ENCODE measurements at places on chromosomes 12 and 14.

DNA sequence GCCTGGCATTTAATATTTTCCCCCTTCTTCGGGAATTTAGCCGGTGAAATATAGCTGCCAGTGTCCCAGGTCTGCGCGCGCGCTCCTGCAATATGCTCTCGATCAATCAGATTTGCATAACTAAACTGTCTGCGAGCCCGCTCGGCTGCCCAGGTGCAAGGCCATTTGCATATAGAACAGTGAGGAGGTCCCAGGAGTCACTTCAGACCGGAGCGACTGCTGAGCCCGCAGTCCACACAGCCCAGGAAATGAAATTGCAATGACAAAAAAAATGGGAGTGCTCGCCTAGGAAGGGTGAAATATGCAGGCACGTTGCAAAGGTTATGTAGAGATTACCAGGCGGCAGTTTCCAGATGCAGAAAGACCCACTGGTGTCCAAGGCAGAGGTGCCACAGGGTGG lies 228.5 kb downstream of the VRK1 start:
- no peak for DNase-seq

DNA sequence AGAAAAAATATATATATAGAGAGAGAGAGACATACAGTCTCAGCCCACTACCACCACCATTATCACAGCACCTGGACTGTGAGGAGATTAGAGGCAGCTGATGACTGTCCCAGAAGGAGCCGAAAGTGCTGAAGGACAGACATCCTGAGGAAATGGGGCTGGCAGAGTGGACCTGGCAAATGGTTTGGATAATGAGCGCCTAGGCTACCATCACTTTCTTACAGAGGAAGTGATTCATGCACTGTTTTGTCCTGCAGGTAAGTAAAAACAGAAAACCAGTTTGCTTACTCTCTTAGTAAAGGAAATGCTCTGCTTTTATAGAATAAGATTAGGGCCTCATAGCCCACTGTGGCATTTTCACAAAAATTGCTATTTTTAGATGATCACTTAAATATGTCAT lies 28.6 kb upstream of the DNM1L start:
- no peak for DNase-seq

DNA sequence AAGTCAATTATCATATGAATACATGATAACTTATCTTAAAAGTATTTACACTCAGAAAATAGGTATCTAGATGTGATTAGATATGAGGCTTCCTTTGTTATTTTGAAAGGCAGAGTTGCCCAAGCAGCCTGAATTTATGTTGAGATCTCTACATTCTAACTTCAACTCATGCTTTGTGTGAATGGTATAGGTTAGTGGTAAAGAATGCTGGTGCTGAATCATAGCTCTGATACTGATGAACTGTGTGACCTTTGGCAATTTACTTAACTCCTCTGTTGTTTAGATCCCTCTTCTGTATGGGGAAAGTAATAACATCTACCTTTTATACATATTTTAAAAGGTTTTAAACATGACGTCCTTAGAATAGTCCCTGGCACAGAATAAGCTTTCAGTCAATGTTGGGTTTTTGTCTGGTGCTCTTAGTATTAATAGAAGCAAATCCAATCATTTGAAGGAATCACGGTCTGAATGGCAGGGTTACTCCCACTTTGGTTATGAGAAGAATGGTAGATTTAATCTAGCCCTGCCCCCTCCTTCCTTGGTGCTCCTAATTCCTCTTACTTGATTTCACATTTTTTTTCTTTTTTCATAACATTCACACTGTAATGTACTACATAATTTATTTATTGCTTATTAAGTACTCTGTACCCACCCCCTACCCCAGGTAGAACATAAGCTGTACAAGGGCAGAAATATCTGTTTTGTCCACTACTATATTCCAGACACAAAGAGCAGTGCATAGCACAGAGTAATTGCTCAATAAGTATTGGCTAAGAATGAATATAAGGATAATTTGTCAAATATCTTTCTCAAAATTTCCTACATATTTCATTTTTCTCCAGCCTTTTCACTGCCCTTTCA lies 203.3 kb upstream of the KRR1 start:
- no peak for DNase-seq

- peak; percentile 60 for DNase-seq
Observed at GRCh38 chr12:124053851-124054250, 80.8 kb downstream of the ZNF664 start.

DNA sequence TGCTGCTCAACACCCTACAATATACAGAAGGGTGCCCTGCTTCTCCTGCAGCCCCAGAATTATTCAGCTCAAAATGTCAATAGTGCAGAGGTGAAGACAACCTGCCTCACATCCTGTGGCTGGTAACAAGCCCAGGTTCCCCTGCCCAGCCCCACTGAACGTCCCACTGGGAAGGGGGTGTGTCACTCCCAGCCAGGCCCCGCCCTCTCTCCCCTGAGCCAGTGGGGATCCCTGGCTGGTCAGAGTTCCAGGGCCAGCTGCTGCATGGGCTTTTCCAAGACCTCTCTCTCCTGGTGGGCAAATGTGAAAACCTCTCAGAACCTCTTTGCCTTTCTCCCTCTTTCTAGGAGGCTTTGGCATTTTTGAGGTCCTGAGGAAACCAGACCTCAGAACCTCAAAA lies 13.7 kb upstream of the LHX5 start:
- DNase-seq, result no peak

DNA sequence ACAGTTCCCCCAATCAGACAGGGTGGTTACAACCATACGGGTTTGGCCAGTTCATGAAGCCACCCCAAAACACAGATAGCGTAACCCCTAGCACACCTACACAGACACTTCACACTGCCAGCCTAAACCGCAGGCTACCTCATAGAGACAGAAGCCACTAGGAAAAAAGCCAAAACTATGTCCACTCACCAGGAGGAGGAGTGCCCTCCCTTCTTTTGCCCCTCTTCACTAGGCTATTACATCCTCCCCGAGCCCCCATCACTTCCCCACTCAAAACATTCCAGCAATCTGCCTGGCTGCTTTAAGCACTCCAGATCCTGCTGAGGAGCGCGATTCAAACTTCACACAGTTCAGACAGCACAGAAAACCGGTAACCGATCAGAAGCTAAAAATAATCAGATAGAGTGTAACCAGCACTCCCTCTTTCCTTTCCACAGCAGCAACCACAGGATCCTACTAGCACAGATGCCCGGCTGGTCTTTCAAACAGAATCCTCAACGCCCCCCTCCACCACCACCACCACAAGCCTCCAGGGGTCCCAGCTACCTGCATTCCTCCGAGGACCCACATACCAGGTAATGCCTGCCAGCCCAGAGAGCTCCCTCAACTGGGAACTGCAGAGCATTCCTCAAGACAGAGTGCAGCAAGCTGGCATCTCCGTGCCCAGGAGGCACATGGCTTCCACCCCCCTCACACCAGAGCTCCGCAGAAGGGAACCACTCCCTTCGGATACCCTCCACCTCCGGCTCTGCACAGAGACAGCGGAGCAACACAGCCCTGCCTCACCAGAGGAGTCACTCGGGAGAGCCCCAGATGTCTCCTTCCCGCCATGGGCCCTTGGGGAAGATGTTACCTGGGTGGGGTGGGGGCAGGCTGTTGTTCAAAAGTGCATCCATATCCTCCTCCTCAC lies 1.5 kb downstream of the CHD4 start:
- no peak for DNase-seq

- no peak for DNase-seq
Observed at GRCh38 chr14:99698236-99698635, 14.1 kb downstream of the CYP46A1 start.

DNA sequence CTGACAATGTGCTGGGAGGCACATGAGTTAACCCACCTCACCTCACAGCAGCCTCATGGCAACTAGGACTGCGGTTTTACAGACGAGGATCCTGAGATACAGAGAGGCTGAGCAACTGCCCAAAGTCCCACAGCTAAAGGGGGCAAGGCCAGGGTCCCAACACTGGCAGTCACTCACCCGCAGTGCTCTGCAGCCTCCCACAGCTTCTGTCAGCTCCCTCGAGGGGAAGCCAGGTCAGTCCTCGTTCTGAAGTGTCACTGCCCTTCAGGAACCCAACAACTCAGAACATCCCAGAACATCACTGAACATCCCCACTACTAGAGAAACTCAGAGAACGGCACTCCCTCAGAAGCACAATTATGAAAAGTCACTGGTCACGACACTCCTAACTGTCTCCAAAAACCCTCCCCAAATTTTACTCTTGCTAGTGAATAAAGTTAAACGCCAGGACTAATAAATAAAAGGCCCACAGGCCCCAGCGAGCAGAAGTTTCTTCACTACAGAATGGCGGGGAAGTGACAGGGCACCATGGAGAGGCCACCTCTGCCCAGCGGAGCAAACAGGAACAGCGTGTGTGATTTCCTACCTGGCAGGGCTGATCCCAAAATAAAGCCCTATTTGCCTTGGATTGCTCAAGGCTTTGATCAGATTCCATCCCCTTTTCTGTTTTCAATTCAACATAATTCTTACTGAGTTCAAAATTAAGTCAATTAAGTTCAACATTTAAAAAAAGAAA lies 75.1 kb downstream of the TTC7B start:
- DNase-seq, result no peak
